Stimulated activated CD8-positive, alpha-beta memory T cell treated with anti-CD3 and anti-CD28 coated beads, Interleukin-2, amount 100 ng/mL, for 1 hour (primary cell): ENCODE measurements at places on chromosomes 2 and 18.

DNA sequence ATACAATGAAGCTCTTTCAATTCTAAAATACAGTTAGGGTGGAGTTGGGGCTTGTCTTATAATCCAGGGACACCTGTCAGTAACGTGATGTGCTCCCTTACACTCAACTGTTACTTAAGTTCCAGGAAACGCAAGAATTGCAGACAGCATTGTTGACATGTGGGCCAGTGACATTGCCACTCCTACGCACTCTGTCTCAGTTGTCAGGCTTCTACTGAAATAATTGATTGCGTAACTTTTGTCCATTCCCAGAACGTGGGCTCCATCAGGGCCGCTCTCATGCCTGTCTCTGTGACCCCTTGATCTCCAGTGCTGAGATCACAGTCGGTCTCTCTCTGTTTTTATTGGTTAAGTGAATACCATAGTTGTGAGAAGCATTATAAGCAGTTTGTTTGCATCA, 487.8 kb downstream of the GALR1 start:
- no peak for DNase-seq

DNA sequence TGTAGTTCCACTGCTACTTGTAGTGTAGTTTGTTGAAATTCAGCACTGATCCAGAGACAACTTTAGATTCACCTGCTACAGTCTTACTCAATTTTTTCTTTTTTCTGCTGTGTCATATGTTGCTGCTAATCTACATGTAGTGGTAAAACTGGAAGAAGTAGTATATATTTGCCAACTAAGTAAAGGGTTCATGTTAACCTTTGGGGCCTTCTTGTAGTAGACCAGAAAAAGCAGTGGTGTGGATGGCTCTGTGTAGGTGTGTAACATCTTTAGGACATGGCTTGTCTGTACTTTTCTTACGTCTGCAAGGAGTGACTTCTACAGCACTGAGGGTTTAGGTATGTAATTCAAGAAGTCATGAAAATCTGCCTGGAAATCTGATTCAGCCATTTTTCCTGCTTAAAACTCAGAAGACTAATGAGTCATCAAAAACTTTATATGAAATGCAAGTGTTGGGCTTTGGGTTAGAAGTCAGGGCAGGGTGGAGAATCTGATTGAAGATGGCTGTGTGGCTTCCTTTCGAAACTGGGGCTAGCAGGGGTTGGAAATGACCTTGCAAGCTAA, 8.4 kb downstream of the PTPRM start:
- DNase-seq: no peak

DNA sequence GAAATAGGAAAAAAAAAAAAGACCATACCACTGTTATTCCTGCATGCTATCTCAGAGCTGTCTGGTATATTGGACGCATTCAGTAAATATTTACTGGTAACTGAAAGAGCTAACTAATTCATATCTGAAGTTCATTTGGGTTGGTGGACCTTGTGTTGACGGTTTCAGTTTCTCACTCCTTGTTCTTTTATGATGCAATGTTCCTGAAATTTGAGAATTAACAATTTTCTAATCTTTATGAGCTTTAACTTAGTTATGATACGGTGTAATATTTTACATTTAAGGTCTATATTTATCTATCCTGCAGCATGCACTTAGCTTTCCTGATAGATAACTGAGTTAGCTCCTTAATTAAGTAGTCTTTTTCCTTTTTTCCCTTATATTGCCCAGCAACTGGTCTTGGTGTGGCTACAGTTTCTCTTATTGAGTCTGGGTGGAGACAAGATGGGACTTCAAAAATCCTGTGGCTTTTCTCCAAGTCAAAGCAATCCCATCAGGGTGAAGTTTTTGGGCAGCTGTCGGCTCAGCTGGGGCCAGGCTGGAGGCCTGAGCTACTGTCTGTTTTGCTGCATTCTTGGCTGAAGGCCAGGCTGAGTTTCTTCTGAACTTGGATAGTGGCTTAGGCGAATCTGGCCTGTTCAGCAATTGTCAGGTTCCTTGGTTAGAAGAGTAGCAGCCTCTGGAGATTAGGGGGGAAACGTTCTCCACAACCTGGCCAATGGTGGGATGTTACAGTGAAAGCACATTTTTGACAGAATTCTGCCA, 78.4 kb upstream of the MEX3C start:
- no peak for DNase-seq

DNA sequence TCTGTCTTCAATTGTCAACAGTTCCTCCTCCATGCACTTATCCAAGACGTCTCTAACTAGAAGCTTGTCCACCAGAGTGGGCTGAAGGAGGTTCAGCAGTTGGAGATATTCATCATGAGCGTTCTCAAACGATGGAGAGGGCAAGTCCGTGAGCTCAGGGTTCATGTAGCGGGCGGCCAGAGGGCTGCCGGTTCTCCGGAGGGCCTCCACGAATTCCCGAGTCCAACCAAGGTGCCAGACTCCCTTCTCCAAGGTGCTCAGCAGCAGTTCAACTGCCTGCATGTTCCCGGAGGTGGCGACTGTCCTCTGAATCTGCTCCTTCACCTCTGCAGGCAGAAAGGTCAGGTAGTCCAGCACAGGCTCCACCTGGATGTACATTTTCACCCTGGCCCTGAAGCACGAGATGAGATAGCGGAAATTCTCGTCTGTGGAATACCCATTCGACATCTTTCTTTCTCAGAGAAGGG, 590 bp downstream of the IFIH1 start:
- DNase-seq: no peak

GRCh38 chr2:112664689-112665088, 18.9 kb downstream of the SLC20A1 start:
- DNase-seq: no peak

GRCh38 chr18:45355944-45356520, 259.2 kb upstream of the SLC14A2 start:
- DNase-seq: no peak

- DNase-seq: no peak
These were observed 2.0 kb upstream of the ZC3H6 start for GRCh38 chr2:112273349-112273748.

- DNase-seq: no peak
These were observed 23.1 kb downstream of the ICOS start for GRCh38 chr2:203959672-203960071.

DNA sequence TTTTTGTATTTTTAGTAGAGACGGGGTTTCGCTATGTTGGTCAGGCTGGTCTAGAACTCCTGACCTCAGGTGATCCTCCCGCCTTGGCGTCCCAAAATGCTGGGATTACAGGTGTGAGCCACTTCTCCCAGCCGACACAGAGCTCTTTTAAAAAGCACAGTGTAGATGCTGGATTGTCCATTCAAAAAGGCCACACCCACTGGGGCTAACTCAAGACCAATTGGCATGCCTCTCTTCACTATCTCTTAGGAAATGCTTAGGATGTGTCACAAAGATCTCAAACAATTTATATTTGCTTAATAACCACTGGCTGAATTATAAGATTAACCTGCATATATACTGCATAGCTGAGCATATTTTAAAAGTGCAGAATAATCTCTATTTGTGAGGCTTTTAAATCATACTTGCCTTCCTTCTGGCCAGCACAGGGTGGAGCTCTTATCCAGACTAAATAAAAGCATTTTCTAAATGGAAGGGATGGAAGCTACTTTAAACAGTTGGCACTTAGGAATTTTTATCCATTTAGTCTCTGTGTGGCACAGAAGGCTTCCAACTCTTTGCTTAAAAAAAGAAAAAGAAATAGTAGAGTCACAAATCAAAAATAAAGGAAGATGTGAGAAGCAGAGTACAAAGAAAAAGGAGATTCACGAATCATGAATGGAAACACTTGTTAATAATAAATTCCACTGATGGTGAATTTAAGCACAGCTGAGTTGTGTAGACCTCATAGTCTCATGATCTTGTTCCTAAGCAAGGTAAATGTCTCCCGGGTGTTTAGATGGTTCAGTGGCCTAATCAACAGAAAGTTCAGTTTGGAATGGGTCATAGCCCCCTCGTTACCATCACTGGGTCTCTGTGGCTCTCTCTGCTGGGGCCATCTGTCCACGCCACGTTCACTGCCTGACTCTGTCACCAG, 22.4 kb downstream of the CRYGD start:
- no peak for DNase-seq

- no peak for DNase-seq
These were observed 106.8 kb downstream of the BCL11A start for GRCh38 chr2:60446413-60447267.

- DNase-seq: no peak
These were observed 320.3 kb downstream of the RNF144A start for GRCh38 chr2:7237466-7237865.

DNA sequence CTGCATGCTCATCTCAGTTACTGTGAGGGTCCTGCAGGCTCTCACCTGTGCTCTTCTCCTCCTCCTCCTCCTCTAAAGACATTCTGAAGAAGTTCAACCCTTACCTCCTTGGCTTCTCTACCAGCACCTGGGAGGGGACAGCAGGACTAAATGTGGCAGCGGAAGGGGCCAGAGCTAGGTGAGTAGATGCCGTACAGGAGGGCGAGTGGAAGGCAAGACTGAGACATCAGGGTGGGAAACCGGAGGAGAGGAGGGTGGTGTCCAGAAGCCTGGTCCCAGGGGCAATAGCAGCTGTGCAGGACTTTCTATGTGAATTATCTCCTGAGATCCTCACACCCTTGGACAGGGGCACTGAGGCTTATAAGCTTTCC, 124.9 kb downstream of the PLB1 start:
- DNase-seq: no peak

DNA sequence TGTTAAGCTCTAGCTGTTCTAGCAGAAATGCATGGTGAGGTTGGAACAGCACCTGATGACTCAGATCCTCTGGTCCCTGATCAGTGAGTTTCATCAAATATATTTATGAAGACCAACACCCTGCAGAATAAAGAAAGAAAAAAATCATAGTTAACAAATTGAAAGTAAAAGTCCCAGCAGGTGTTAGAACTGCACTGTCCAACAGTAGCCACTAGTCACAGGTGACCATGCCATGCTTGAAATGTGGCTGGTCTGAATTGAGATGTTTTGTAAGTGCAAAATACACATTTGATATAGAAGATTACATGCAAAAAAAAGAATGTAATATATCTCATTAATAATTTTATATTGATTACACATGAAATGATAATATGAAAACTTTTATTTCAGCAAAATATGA, 1010.7 kb upstream of the ZEB2 start:
- no peak for DNase-seq

DNA sequence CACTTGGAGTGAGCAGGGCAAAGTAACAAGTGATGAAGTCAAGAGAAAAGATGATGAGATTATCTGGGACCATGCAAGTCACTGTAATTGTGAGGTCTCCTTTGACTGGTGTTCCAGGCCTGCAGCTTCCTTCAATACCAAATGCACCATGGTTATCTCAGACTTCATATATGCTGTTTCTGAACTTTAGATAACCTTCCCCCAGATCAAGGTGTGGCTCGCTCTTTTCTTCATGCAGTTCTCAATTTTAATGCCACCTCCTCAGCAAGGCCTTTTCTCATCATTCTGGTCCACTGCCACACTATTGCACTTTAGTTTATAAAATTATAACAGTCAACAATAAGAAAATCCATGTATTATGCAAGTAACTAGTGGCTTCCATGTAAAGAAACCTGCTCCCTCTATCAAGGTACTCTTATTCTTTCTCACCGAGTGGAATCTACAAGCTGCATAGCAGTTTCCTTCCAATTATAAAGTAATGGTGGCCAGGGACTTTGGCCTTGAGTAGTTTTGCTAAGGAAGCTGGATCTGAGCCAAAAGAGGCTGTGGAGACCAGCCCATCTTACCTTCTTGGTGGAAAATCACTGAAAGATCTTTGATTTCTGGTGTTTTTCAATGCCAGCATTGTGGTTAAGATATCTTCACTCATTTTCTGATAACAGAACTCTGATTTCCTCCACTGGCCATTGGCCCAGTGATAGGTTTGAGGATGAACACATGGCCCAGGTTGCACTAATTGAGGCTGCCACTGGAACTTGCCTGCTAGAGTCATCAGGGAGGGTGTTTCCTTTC, 113.6 kb downstream of the KCNE4 start:
- no peak for DNase-seq

DNA sequence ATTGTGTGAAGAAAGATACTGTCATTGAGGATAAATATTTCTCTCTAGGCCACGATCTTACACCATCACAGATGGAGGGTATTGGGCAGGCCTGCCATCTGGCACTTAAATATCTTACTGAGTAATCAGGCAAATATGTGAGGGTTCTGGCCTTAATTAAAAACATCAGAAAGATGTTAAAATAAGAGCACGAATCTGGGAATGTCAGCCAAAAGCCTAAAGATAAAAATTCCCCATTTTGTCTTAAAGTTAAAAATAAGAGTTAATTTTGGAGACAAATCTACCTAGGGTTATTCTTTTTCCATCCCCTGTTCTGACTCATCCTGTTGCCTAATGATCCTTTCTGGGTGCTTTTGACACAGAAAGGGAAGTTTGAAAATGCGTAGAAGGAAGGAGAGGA, 121.0 kb downstream of the SUCLG1 start:
- DNase-seq: no peak

GRCh38 chr2:168660870-168661862, 141.3 kb upstream of the NOSTRIN start:
- DNase-seq: no peak

- no peak for DNase-seq
These were observed 95.5 kb upstream of the ATP8B1 start for GRCh38 chr18:57898506-57899124.
